ENCODE measurements at places on chromosomes 4 and X.

DNA sequence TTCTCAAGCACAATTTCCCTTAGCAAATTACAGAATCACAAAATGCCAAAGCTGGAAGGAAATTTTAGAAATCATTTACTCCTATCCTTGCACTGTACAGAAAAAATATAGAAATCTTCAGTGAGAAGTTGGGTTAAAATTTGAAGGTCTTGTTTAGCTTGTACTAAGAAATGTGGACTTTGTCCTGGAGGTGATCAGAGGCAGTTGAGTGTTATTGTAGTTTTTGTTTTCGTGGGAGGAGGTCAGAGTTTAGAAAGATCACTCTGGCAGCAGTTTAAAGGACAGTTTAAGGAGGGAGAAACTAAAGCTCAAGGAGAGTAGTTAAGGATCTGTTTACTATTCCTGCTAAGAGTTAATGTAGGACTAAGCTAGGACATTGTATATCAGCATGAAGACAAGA, 54.4 kb upstream of the CXorf51B start:
- DNase-seq, result no peak

DNA sequence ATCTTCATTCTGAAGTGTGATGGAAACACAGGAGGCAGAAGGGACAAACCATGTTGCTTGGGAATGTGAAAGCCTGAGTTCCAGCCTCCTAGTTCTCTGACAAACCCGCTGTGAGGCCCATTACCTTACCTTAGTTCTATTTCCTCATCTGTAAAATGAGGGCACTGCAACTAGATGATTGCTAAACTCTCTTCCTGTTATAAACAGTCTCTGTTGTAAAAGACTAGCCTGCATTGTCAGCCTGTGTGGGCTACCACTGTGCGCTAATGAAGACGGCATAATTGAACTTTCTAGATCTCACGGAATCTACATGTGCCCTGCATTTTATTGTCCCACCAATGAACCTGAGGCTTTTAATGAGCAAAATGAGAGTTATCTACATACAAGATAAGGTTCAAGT, 147.2 kb downstream of the AFF2 start:
- peak; percentile 49 for DNase-seq

- peak; percentile 43 for DNase-seq
These were observed 10.5 kb downstream of the ACSL1 start for GRCh38 chr4:184815046-184815877.

- no peak for DNase-seq
These were observed 34.1 kb upstream of the MXD4 start for GRCh38 chr4:2295900-2296442.

DNA sequence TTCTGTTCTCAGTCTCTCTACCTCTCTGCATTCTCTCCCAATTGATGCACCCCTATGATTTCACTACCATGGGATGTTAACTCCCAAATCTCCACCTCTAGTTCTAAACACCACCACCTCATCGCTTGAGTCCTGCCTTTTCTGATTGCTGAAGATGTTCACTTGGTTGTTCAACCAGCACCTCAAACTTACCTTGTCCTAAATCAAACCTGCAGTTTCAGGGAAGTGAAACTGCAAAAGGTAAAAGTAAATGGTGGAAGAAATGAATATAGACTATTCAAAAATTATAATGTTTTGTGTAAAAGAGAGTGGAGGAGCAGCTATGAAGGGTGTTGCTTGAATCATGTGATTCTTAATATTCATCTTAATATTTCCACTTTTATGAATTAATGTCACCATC, 91.0 kb downstream of the PDE5A start:
- no peak for DNase-seq

- DNase-seq, result no peak
These were observed 168.9 kb downstream of the GPAT3 start for GRCh38 chr4:83704786-83705185.

GRCh38 chr4:26020881-26021280, 106.9 kb downstream of the SMIM20 start:
- no peak for DNase-seq

DNA sequence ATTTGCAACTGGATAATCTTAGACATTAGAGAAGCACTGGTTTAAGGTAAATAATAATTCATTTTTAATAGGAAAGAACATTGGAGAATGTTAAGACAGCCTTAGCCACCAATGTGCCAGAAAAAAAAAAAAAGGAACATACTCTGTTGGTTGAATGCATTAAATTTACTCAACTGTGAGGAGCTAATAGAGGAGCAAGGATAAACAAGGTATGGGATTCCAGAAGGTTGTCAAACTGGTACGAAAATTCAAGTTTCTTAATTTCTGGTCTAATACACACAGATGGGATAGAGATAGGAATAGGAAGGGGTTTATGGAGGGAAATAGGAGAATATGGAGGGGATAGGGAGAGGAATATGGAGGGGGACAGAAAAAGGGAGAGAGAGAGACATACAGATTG, 1096.6 kb downstream of the ARAP2 start:
- no peak for DNase-seq

DNA sequence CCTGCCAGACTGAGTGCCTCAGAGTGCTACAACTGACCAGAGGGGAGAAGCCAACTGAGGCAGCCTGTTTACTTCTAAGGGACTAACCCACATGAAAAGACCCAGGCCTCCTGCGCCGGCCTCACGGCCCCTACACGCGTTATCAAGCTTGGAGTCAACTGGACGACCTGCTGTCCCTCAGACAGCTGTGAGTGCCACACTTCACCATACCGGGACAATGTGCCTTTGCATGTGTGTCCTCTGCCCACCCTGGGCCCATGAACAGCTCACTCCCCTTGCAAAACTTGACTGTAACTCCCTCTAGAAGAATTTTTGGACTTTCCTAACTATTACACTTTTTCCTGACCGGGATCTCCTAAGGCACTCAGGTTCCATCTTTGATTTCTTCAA, 1.8 kb downstream of the NOP14 start:
- DNase-seq, result no peak

- DNase-seq, result no peak
These were observed 94.5 kb upstream of the GC start for GRCh38 chr4:71878376-71878775.

GRCh38 chr4:109978704-109979454, 66.2 kb downstream of the EGF start:
- peak; percentile 37 for DNase-seq

DNA sequence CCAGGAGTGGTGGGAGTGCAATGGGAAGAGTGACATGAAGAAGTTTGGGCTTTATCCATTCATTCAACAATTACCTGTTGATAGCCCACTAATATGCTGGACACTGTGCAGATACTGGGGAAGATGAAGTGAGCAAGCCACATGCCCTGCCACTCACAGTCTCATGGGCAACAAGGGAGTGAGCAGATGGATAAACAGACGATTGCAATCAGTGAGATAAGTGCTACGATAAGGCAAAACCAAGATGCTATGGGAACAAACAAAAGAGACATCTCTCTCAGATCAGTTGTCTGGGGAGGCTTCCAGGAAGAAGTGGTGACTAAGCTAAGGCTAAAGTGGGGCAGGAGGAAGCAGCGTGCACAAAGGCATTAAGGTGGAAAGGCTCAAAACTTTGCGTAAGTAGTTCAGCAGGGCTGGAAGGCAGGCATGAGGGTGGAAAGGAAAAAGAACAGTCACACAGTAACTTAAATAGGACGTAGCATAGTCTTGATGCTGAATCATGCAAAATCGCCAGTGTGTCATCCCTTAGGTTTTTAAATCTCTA, 31.7 kb downstream of the GAB3 start:
- DNase-seq, result peak; percentile 50

DNA sequence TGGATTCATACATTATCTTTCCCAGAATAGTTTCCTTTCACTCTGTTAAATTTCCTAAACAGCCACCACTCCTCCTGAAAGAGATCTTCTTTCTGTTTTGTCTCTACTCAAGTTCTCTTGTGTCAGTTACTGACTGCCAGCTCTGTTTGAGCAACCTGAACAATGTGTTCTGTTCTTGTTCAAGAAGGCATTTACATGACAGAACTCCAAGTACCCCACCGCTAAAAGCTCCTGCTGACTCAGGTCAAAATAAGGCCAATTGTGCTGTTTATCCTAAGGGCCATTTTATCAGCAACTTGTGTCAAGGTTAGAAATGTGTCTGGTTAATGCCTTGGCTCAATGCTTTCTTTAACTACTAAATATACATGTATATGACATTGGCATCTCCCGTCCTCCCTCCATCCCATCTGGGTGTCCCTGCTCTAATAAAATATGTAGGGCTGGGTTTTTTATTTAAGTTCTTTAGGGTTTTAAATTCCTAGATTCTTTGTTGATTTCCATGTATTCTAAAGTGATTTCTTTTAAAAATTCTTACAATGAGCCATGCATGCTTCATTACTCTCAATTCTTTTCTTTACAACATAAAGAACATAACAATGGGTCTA, 144.3 kb upstream of the PAQR3 start:
- DNase-seq, result no peak

DNA sequence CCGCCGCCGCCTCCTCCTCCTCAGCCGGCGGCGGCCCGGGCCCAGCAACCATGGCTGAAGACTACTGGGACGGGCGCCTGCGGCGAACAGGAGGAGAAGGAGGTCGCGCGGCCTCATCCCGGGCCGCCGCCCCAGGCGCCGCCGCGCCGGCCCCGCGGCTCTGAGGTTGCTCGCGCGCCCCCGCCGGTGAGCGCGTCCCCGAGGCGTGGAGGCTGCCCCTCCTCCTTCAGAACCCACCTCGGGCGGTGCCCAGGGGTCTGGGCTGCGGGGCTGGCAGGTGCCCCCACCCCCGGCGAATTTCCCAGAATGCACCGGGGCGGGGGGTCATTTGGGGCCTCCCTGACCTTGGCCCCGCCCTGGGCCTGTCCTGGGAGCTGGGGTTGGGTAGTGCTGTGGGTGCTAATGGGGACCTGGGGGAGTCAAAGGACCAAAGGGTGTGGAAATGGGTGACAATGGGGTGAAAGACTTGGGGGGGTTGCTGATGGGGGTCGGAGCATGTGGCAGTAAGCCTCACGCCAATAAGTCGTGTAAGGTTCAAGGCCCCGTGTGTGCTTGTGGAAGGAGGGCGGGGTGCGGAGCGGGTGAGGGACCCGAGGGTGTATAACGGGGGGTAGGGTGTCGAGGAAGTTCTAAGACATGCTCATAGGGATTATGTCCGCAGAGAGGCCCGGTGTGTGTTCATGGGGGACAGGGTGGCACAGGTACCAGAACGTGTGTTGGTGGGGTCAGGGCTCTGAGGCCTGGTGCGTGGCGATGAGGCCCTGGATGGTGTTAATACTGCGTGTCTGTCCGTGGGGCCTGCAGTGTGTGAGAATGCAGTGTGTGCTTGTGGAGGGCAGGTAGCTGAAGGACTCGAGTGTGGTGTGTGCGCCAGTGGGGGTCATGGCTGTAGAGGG, 687 bp downstream of the CDK16 start:
- DNase-seq, result peak; percentile 47

- no peak for DNase-seq
These were observed 543.0 kb downstream of the CCSER1 start for GRCh38 chr4:90670183-90670582.

DNA sequence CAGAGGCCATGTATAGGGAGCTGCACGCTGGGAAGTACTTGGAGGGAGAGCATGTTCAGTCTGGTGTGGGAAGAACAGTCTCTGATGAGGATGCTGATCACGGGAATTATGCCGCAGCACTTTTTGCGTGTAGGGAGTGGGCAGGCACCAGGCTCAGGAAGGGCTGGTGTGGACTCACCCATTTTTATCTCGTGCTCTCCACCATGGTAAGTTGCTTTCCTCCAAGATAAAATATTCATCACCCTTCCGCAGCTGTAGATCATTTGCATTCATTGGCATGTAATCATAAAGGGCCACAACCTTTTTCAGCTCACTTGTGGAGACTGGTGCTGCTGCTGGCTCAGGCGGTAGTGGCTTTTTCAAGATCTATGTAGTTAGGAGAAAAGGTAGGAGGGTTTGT, 11.8 kb upstream of the TIMM8A start:
- DNase-seq, result no peak

DNA sequence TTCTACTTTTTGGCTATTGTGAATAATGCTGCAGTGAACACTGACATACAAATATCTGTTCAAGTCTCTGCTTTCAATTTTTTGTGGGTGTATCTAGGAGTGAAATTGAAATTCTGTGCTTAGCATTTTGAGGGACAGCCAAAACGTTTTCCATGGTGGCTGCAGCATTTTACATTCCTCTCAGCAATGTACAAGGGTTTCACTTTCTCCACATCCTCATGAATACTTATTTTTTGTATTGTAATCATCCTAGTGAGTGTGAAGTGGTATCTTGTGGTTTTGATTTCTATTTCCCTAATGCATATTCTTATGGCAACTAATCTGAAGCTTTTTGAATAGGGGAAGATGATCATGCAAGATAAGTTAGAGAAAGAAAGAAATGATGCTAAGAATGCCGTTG, 40.3 kb downstream of the HSPA4L start:
- no peak for DNase-seq

DNA sequence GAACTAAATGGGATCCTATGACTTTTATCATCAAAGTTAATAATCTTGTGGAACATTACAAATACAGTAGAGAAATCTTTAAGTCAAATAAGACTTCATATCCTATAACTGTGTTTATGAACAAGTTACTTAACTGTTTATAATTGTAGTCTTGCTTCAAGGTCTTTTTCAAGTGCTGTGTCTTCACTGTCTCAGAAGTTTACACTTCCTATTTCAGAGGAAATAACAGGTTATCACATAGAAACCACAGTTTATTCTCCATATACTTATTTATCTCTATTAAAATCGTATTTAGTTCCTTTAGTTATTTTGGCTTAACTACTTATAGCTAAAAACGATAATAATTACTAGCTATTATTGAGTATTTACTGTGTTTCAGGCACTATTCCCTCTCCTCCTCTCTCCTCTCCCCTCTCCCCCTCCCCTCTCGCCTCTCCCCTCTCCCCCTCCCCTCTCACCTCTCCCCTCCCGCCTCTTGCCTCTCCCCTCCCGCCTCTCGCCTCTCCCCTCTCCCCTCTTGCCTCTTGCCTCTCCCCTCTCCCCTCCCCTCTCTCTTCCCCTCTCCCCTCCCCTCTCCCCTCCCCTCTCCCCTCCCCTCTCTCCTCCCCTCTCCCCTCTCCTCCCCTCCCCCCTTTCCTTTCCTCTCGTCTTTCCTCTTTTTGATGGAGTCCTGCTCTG, 63.7 kb downstream of the RBPJ start:
- no peak for DNase-seq

- DNase-seq, result no peak
These were observed 512.0 kb upstream of the FAT1 start for GRCh38 chr4:187235456-187236170.

GRCh38 chr4:244471-244870, 60.8 kb downstream of the ZNF732 start:
- peak; percentile 62 for DNase-seq

DNA sequence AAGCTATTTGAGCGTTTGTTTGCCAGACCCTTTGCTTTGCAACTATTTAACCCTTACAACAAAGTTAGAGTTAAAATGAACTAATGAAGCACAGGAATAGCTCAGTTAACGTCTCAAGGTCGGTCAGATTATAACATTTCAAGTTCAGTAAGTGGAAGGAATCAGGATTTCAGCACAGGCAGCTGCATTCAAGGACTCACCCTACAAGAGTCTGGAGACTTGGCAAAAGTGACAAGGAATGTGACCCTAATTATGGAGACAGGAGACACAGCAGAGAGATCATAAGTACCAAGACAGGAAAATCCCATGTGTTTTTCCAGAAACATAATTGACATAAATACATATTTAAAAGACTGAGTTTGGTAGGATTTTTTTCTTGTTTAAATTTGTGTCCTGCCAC, 1481.7 kb downstream of the TECRL start:
- no peak for DNase-seq

- DNase-seq, result no peak
These were observed 21.5 kb upstream of the S100P start for GRCh38 chr4:6672131-6672530.

- no peak for DNase-seq
These were observed 872 bp upstream of the TEC start for GRCh38 chr4:48270523-48270897.

Data from inflammatory macrophage treated with lipopolysaccharide for 4 hours (primary cell).